CD4-positive, alpha-beta T cell treated with Interleukin-21 for 1 hour (primary cell): ENCODE measurements at places on chromosomes 1 and 21.

DNA sequence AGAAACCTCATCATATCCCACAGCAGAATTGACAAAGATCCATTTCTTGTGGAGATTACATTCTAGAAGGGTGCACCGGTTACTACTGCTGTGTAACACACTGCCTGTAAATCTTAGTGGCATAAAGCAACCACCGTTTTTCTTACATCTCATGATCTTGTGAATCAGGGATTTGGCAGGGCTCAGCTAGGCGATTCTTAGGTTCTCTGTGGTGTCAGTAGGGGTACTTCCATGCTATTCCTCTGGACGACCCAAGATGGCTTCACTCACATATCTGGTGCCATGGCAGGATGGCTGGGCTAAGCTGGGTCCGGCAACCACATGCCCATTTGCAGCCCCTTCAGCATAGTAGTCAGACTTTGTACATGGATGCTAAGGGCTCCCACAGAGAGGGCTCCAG lies 179.8 kb upstream of the TMEM51 start:
- DNase-seq: no peak

DNA sequence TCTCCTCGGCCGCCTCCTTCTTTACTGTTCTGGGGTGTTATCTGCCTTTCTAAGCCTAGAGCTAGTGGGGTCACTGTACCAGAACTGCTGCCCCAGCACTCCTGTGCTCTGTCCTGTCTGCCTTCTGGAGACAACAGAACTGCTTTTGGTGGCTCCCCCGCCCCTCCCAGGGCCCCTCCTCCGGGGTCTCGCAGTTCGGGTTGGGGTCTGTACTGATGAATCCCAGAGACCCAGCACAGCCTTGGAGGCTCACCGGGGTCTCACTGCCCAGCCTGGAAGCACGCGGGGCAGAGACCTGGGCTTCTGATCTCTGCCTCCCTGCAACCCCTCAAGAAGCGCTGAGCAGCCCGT lies 3.2 kb upstream of the PLEKHA6 start:
- no peak for DNase-seq

DNA sequence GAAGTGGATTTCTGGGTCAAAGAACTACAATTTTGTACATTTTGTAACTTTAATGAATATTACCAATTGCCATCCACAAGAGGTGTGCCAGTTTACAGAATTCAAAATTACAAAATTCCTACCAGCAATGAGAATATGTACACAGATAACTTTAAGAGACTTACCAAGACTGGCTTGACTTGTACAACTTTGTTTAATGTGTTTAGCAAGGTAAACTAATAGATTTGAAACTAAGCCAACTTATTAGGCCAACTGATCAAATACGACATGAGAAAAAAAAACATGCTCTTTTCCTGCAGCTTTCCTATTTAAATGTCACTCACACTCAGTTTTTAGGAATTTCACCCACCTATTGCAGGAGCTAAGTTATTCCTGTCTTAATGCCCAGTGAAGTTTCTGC lies 11.4 kb downstream of the EXOC8 start:
- no peak for DNase-seq

DNA sequence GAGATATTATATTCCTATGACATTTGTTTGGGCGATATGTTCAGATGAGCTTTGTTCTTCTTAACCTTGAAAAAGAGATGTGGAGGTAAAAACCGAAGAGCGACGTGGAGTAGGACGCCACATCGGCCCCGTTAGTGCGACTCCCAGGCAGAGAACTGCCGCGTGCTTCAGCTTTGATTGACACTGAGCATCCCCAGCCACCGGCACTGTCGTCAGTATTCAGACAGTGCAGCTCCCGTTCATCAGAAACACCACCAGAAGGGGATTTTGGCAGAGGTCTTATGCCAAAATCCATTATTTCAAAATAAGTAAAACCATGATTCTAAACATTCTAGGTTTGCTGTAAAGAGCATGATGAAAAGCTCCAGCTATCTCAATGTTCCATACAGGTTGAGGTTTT lies 66.5 kb downstream of the AGPAT3 start:
- no peak for DNase-seq

GRCh38 chr1:174266991-174267612 lies 107.8 kb downstream of the RABGAP1L start:
- no peak for DNase-seq

DNA sequence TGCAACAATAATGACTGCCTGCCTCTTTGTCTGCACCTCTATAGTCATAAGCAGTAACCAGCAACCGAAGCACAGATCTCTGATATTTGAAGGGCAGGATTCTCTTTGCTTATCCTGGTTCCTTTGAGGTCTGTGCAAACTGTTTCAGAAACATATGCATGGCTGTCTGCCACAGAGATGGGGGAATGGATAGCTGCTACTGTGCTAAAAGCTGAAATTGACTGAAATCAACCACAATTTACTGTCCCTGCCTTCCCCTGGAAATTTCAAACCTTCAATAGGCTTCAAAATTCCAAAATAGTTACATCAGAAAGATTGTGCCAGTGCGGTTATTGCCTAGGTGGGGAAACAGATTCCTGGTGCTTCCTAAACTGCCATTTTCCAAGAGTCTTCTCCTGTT lies 136.8 kb upstream of the GORAB start:
- DNase-seq: no peak

DNA sequence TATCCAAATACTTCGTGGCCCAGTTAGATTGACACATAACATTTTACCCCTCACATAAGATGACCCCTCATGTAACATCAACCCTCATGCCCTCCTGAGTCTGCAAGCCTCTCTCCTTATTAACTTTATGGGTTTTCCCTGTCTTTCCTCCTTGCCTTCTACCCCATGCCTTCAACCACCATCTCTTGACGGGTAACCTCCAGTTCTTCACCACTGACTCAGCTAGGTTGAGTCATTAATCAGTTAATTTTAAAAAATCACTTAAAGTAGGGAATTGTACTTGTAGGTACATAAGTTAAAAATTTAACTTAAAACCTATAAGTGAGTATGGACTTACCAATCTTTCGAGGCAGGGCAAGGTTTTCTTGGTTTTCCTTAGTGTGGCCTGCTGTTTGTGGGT lies 330.7 kb downstream of the CAMTA1 start:
- DNase-seq: no peak

DNA sequence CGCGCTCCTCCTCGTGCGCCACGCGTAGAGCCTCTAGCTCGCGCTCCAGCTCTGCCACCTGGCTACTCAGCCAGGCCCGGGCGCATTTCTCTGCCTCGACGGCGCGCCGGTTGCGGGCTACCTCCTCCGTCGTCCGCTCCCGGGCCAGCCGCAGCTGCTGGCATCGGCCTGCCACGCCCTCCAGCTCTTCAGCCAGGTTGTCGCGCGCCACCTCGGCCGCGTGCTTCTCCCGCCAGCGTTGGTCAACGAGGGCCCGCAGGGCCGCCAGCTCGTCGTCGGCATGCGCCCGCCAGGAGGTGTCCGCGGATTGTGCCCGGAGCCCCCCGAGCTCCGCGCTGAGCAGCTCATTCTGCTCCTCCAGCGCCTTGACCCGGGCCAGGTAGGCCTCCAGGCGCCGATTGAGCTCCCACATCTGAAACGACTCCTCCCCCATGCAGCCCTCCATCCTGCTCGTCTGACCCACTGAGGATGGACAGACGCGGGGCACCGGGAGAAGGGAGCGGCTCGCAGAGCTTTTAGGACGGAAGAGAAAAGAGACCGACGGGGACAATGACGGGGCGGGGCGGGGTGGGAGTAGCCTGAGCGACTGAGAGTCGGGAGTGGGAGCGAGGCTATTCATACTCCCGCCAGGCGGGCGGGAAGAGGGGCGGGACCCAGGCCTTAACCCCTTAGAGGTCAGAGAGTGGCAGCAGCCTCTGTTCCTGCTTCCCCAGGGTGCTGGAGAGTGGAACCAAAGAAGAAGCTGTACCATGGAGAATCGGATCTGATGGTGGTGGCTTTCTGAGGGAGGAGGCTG lies at the start of gene NES:
TSS of gene NES (minus strand) at position 588 of the 796 bp plus-strand sequence. CDS start at position 445, 143 bp downstream.
- no peak for DNase-seq

DNA sequence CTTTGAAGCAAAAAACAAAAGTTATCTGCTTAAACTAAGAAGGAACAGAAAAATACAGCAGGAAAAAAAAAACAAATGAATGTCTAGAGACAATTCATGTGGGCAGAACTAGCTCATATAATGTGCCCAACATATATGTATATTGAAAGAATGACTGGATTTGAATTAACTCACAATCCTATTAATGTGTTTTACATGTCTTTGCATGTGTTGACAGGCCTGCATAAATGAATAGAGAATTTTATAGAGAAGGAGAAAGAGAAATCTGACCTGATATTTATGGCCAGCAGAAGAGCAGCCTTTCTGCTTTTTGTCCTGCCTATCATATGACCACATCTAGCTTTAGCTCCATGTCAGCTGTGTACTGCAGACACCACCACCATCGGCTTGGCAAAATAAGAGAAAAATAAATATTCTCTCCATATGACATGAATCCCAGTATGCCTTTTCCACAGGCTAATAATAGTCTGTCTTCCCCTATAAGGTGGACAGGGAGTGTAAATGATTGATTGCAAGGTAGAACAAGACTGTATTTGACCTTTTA lies 171.5 kb upstream of the PALMD start:
- no peak for DNase-seq

DNA sequence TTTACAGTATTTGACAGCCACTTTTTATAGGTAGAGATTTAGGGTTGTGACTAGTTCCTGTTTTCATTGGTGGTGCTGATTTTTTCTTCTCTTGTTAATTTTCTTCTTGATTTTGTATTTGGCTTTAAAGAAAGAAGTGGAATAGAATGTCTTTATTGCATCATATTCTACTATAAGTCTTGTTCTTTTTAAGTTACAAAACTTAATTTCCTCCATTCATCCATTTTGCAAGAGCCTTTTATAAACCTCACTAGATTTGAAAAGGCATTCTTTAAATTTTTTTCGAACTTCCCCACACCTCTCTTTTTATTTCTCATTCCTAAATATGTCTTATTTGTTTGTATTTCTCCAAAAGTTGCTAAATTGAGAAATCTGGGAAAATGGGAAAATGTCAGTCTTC lies 1368.6 kb upstream of the ADGRL4 start:
- DNase-seq: no peak

- DNase-seq: no peak
Observed at GRCh38 chr1:97138515-97139032, 417.0 kb downstream of the PTBP2 start.

DNA sequence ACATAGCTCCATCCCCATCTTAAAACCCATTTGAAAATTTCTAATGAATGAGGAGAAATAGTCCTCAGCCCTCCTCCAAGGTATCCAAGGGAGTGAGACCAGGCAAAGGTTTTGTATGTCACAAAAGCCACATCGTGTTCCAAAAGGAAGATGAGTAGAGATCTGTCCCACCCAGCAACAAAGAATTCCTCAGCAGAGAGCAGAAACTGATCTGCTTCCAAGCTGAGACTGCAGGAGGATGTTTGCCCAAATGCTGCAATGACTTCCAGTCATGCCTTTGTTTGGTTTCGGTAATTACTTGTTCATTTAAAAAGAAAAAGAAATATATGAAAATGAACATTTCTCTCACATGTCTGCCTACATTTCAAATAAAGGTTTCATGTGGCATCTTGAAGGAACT lies 186.9 kb downstream of the SETD4 start:
- DNase-seq: no peak

GRCh38 chr1:119954476-119955422 lies 58.4 kb upstream of the ADAM30 start:
- no peak for DNase-seq

GRCh38 chr21:24045775-24046215 lies 1561.5 kb downstream of the MRPL39 start:
- DNase-seq: peak; percentile 4

GRCh38 chr1:53334781-53335180 lies 6.9 kb upstream of the LRP8 start:
- no peak for DNase-seq

DNA sequence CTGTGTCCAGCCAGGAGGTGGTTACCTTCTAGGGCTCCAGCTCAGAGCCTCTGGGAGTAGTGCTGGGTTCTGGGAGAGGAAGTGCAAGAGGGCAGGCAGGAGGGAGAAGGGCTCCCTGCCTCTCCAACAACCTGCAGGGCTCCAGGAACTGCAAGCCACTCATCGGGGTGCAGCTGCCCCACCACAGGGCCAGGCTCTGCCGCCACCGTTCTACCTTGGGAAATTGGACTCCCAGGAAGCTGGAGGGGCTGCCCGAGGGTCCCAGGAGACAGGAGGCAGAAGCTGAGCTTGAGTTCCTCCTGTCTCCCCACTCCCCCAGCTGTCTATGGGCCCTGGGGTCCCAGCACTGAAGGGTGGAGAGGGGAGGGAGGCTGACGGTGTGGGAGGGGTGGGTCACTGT lies 7.4 kb upstream of the PRDM16 start:
- DNase-seq: no peak

GRCh38 chr1:234923626-234924025 lies 205.0 kb downstream of the TOMM20 start:
- no peak for DNase-seq

GRCh38 chr1:231279081-231279480 lies 38.1 kb downstream of the GNPAT start:
- DNase-seq: no peak

DNA sequence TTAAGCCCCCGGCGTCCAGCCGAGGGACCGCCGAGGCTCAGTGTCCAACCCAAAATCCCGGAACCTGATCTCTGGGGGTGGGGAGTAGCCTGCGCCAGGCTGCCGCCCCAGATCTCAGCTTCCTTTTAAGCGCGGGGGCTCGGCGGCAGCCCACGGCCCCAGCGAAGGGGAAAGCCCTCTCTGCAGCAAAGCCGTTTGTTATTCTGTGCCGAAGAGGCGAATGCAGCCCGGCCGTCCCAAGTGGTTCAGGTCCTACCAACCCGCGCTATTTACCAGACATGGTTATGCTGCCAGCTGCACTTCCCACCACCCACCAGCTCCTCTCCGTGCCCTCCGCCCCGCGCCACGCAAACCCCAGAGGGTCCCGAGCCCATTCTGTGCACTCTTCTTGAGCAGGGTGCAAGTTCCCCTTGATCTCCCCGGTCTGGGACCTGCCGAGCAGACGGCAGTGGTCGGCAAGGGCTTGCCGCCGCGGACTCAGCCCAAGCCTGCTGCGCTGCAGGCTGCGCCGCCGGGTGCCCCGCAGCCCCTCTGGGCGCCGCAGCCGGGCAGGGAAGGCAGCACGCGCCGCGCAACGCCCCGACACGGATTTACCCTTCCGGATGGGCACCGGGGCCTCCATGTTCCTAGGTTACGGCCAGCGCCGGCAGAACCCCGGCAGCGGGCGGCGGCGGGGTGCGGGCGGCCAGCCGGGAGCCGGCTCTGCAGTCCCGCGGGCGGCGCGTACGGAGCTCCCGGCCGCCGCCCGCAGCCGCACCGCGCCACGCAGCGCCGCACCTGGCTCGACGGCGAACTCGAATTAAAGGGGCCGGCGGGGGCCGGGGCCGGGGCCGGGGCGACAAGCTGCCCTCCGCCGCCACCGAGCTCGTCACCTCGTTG lies 738 bp upstream of the KCNA2 start:
- no peak for DNase-seq

GRCh38 chr21:38297194-38297631 lies 40.4 kb downstream of the KCNJ15 start:
- no peak for DNase-seq

GRCh38 chr1:204478172-204478899 lies 16.3 kb downstream of the PIK3C2B start:
- DNase-seq: no peak

- no peak for DNase-seq
Observed at GRCh38 chr1:22292011-22292788, 149.3 kb upstream of the WNT4 start.

- no peak for DNase-seq
Observed at GRCh38 chr1:156704166-156704711, 1.1 kb downstream of the CRABP2 start.

GRCh38 chr21:29145354-29145782 lies 14.9 kb downstream of the MAP3K7CL start:
- DNase-seq: no peak

- no peak for DNase-seq
Observed at GRCh38 chr1:38328278-38329035, 281.9 kb upstream of the POU3F1 start.

GRCh38 chr1:40161888-40162397 lies 756 bp downstream of the RLF start:
- peak; percentile 42 for DNase-seq
